ENCODE measurements at places on chromosomes 12 and 14.

DNA sequence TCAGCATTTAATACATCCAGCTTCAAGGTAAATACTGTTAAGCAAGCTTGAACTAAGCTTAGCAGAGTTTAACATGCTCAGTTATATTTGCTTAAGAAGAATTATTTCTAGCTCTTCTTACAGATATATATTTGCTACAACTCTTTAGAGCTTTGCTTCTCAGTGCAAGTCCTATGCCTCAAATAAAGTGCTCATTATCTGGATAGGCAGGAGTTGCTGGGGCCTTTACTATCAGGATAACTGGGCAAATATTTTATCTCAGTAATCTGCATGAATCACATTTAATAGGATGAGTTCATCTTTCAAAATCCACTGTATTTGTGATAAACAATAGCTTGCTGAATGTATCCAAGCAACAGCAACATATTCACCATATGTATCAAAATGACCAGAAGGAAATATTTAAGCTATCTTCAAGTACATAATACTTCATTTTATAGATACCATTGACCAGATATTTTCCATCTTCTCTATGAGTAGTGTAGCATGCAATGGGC lies 187.6 kb downstream of the NOVA1 start:
- H3K27ac ChIP-seq: no peak overlapping the region
- no peaks in the 10 kb centered on the region for H3K4me1 ChIP-seq
- no peaks in the 10 kb centered on the region for H3K27me3 ChIP-seq
- H3K36me3 ChIP-seq: no peaks in the 10 kb centered on the region

GRCh38 chr14:70149596-70150165 lies 39.1 kb downstream of the SLC8A3 start:
- H3K36me3 ChIP-seq: no peaks in the 10 kb centered on the region
- H3K4me1 ChIP-seq: no peaks in the 10 kb centered on the region
- H3K27ac ChIP-seq: no peak overlapping the region
- H3K27me3 ChIP-seq: no peaks in the 10 kb centered on the region

GRCh38 chr14:79111987-79112501 lies 941.9 kb downstream of the NRXN3 start:
- H3K27ac ChIP-seq: no peak overlapping the region
- no peaks in the 10 kb centered on the region for H3K4me1 ChIP-seq
- DNase-seq: no peak
- H3K36me3 ChIP-seq: no peaks in the 10 kb centered on the region
- no peak overlapping the region for H3K4me3 ChIP-seq
- no peaks in the 10 kb centered on the region for H3K27me3 ChIP-seq

DNA sequence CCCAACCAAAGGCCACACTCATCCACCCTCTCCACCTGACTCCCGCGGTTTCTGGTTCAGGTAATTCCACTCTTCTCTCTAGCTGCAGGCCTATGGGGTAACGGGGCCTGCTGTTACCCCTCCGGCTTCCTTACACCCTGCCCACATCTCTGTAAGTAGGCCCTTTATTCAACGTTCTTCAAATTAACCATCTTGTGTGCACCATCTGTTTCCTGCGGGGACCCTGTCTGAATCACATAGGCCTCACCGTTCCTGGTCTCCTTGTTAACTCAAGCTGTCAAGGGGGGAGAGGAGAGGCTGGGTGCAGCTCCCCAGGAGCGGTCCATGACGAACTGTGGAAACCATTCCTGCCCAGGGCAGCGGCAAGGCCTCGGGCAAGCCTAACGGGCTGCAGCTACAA lies 9.3 kb upstream of the DLK1 start:
- H3K27ac ChIP-seq: no peak overlapping the region
- H3K27me3 ChIP-seq: no peaks in the 10 kb centered on the region
- no peak for DNase-seq
- no peaks in the 10 kb centered on the region for H3K36me3 ChIP-seq
- H3K4me1 ChIP-seq: no peaks in the 10 kb centered on the region

- H3K36me3 ChIP-seq: no peaks in the 10 kb centered on the region
- no peaks in the 10 kb centered on the region for H3K27me3 ChIP-seq
- DNase-seq: no peak
- no peak overlapping the region for H3K4me3 ChIP-seq
These were observed 12.5 kb downstream of the PCNX1 start for GRCh38 chr14:70919774-70920173.

DNA sequence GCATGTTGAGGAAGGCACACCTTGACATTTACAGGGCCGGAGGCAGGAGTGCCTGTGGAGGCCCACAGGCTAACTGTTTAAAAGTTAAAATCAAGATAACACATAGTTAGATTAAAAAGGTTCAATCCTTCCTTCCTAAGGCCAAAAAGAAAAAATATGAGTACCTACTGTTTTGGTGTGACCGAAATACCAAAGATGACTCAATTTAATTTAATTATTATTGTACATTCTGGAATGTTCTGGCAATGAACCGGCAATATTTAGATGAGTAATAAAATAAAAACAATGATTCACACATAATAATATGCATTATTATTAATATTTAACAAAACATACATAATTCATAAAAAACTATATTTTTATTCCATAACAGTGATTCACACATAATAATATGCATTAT lies 136.8 kb upstream of the NTF3 start:
- H3K4me1 ChIP-seq: no peaks in the 10 kb centered on the region
- no peaks in the 10 kb centered on the region for H3K36me3 ChIP-seq
- H3K27ac ChIP-seq: no peak overlapping the region

DNA sequence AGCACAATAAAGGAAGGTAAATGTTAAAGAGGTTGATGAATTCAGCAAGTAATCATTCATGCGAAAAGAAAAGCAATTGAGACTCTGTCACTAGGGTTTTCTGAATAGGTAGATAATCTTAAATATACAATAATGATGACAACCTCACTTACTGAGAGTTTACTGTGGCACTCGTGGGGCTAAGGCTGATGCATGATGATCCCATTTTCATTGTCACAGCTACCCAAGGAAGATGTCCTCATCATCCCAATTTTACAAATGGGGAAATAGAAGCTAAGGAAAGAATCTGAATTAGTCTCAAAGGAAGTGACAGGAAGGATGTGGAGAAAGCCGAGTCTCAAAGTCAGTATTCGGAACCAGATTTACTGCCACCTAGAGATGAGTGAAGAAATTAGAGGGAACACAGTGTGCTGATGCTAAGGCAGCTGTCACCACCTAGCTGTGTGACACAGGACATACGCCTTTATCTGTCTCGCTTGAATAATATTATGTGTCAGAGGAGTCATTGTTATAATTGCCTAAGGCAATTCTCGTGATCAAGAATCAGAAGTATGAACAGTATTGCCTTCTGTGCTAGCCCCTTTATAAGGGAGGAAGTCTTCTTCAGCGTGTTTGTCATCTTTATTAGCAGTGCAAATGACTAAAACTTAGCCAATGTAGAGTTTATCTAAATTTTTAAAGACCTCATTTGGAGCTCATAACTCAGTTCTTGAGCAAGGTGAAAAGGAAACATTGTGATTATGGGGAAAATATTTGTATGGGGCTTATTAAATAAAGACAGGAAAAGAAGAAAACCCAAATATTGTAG lies 63.2 kb downstream of the ERGIC2 start:
- DNase-seq: no peak
- no peak overlapping the region for H3K27ac ChIP-seq
- no peaks in the 10 kb centered on the region for H3K27me3 ChIP-seq
- no peaks in the 10 kb centered on the region for H3K36me3 ChIP-seq
- H3K4me3 ChIP-seq: no peak overlapping the region
- peaks cover 13% of the 10 kb centered on the region for H3K4me1 ChIP-seq

- no peak overlapping the region for H3K27ac ChIP-seq
- peak; percentile 56 for DNase-seq
- no peaks in the 10 kb centered on the region for H3K4me1 ChIP-seq
- H3K4me3 ChIP-seq: no peak overlapping the region
- H3K27me3 ChIP-seq: no peaks in the 10 kb centered on the region
These were observed 283.3 kb upstream of the PWP1 start for GRCh38 chr12:107402041-107403022.

- no peaks in the 10 kb centered on the region for H3K27me3 ChIP-seq
- no peaks in the 10 kb centered on the region for H3K36me3 ChIP-seq
- DNase-seq: no peak
- H3K4me3 ChIP-seq: no peak overlapping the region
- H3K4me1 ChIP-seq: no peaks in the 10 kb centered on the region
- no peak overlapping the region for H3K27ac ChIP-seq
These were observed 68.5 kb downstream of the RIN3 start for GRCh38 chr14:92581966-92582566.

DNA sequence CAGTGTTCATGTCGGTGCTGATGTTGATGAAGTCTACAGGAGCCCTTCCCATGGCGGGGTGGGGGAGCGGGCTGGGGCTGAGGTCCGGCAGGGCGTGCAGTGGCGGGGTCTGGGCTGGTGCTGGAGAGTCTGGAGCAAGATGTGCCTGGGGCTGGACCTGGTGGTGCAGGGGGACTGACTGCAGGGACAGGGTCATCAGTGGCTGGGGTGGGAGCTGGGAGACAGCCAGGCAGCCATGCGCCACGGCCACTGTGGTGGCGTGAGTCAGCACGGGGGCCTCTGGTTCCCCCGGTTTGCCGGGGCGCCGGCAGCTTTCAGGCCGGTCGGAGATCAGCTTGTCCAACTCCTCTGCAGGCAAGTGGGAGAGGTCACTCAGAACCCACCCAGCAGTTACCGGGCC lies 27.6 kb downstream of the FOXN4 start:
- H3K27ac ChIP-seq: no peak overlapping the region
- no peak overlapping the region for H3K4me3 ChIP-seq
- no peaks in the 10 kb centered on the region for H3K27me3 ChIP-seq

DNA sequence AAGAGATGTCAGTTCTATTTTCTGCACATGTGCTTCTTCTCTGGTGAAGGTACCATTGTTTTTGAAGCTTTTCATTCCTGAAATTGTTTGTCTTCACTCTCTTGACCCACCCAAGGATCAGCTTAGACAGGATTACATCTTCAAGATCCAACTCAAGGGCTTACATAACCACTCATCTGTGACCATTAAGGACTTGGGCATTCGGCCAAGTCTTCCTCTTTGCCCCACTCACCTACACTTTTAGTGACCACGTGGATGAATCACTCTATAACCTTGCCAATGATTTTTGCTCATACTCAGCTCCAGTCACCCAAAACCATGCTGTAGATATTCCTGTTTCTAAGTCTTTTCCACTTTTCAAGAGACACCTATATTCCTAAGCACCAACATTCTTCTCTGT lies 36.5 kb upstream of the SSTR1 start:
- no peak for DNase-seq
- H3K4me3 ChIP-seq: no peak overlapping the region
- H3K4me1 ChIP-seq: no peaks in the 10 kb centered on the region
- H3K27ac ChIP-seq: no peak overlapping the region
- no peaks in the 10 kb centered on the region for H3K27me3 ChIP-seq

- H3K27me3 ChIP-seq: no peaks in the 10 kb centered on the region
- peak overlapping the region; percentile 97 for H3K27ac ChIP-seq
- no peak for DNase-seq
- no peaks in the 10 kb centered on the region for H3K36me3 ChIP-seq
These were observed 760 bp upstream of the MED13L start for GRCh38 chr12:116278279-116278626.

DNA sequence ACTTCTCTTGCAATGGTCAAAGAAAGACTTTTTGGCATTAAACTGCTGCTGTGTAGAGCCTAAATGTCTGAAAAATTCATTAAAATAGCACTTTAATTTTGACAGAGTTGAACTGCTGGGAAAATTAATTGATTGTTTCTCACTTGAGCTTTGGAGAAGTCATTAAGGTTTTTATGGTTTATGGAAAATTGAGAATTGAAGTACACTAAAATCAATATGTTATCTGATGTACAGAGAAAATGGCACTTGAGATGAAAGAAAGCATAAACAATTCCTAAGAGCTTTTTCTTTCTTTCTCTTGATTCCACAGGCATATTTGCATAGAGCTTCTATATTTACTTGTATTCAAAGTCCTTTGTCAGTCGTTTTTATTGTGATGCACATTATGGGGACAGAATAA lies 188.5 kb upstream of the CAND1 start:
- no peak overlapping the region for H3K4me3 ChIP-seq
- no peak for DNase-seq
- no peaks in the 10 kb centered on the region for H3K4me1 ChIP-seq

DNA sequence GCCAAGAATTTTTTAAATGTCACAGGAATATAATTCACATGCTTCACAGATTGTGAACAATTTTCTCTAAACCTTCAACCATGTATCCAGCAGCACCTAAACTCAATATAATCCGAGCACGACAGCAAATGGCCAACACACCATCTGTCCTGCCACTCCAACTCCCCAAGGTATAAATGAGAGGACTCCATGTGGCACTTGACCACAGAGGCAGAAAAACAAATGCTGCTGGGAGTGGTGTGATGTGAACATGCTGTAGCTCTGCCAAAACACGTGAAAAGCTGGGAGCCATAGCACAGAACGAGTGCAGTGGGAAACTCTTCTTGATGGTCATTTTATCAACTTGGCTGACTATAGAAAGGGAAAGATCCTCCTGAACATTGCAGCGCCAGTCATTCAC lies 70.9 kb downstream of the LLPH start:
- DNase-seq: no peak
- no peaks in the 10 kb centered on the region for H3K27me3 ChIP-seq
- no peaks in the 10 kb centered on the region for H3K4me1 ChIP-seq
- no peak overlapping the region for H3K27ac ChIP-seq
- H3K4me3 ChIP-seq: no peak overlapping the region

DNA sequence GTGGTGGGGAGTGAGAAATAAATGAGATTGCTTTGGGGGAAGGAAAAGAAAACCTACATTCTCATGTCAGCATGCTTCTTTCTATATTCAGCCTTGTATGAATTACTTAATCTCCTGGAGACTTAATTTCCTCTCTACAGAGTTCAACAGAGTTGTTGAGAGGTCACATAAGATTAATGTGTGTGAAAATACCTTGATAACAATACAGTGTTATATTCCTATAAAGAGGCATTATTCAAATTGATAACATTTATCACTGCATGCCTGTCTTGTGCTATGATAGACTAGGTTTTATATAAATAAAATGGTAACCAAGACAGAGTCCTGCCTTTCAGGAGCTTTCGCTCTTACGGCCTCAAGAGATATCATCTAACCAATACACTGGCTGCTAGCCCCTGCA lies 9.6 kb downstream of the FLRT2 start:
- no peaks in the 10 kb centered on the region for H3K36me3 ChIP-seq
- no peak for DNase-seq
- H3K4me1 ChIP-seq: no peaks in the 10 kb centered on the region
- no peak overlapping the region for H3K4me3 ChIP-seq
- H3K27ac ChIP-seq: no peak overlapping the region
- H3K27me3 ChIP-seq: no peaks in the 10 kb centered on the region

DNA sequence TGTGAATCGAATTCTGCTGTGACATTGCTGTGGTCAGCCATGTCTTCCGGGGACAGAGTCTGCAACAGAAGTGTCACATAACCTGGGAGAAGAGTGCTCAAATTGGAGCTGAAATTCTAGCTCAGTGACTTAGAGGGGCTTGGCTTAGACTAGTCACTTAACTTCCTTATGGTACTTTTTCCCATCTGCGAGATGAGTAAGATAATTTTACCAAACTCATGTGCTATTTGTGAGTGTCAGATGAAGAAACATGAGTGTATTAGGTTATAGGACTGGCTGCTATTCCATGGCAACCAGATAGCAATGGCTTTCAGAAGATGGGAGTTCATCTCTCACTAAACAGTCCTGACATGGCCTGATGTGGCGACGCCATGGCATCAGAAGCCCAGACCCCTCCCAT lies 104.1 kb downstream of the CHST11 start:
- no peaks in the 10 kb centered on the region for H3K27me3 ChIP-seq
- DNase-seq: no peak
- H3K4me1 ChIP-seq: no peaks in the 10 kb centered on the region
- H3K36me3 ChIP-seq: no peaks in the 10 kb centered on the region

GRCh38 chr14:87231336-87232026 lies 761.5 kb downstream of the GALC start:
- no peaks in the 10 kb centered on the region for H3K36me3 ChIP-seq
- no peak overlapping the region for H3K4me3 ChIP-seq
- H3K27me3 ChIP-seq: no peaks in the 10 kb centered on the region
- DNase-seq: no peak
- no peaks in the 10 kb centered on the region for H3K4me1 ChIP-seq
- H3K27ac ChIP-seq: no peak overlapping the region
